ENCODE measurements at places on chromosomes 6 and 20.
A peak's percentile ranks its signal among the peaks of the same experiment; 100 is the strongest.

GRCh38 chr6:154637392-154637791 lies 95.8 kb upstream of the SCAF8 start:
- H3K36me3 ChIP-seq = no peaks in the 10 kb centered on the region
- H3K27me3 ChIP-seq = no peaks in the 10 kb centered on the region
- no peaks in the 10 kb centered on the region for H3K4me1 ChIP-seq
- no peak for DNase-seq

DNA sequence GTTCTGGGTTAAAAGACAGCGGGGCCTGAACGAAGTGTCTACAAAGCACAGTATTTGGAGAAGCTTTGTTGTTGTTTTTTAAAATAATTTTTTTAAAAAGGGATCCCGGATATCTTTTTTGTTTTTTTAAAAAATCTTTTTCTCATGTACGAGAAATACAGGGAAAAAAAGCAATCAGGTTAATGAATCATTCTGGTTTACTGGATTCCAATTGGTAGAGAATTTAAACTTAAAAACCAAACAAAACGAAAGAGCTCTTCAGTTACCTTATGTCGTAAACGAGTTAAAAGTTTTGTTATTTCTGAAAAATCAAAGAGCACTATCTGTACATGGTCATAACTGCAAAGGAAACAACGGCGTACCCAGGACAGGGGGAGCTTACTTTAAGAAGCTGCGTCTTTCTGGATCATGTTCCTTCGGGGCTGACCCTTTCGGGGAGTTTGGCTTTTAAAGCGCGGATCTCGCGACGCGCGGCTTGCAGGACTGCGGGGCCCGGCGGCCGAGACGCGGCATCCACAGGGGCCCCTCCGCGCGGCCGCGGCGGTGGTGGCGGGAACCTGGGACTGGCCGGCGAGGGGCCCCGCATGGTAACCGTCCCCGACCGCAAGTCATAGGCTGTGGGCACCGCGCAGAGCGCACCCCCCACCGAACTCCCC lies 927 bp downstream of the IL20RA start:
- peaks cover 17% of the 10 kb centered on the region for H3K27me3 ChIP-seq
- peak overlapping the region; percentile 67 for H3K4me3 ChIP-seq
- H3K27ac ChIP-seq = no peak overlapping the region
- peak; percentile 50 for DNase-seq
- no peaks in the 10 kb centered on the region for H3K36me3 ChIP-seq
- no peaks in the 10 kb centered on the region for H3K4me1 ChIP-seq

DNA sequence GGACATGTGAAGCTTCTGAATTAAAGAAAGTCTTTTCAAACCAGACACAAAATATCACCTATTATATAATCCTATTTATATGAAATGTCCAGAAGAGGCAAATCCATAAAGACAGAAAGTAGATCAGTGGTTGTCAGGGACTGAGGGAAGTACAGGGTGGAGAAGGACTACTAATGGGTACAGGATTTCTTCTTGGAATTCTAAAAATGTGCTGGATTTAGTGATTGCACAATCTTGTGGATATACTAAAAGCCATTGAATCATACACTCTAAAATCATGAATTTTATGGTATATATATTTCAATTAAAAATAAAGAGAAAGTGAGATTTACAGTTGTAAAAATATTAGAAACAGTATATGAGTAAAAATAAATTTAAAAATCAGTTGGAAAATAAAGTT lies 18.7 kb upstream of the MC3R start:
- H3K36me3 ChIP-seq = no peaks in the 10 kb centered on the region
- H3K27me3 ChIP-seq = no peaks in the 10 kb centered on the region
- peak; percentile 23 for DNase-seq
- H3K4me1 ChIP-seq = no peaks in the 10 kb centered on the region

DNA sequence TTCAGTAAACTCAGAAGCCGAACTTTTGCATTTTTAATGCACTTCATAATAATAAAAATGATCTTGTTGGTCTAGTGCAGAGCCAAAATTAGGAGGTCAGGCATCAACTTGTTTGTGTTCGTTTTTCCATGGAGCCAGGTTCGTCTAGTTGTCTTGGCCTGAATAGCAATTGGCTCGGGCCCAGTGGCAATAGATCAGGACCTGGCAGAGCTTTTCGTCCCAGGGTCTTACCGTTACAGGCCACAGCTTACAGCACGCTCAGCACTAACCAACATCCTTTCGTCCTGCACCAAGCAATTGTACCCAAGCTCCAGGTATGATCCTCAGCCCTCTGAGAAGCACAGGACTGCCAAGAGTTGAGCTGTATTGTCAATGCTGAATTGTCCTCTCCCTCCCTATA lies 240.5 kb upstream of the PLN start:
- H3K27ac ChIP-seq = no peak overlapping the region
- no peaks in the 10 kb centered on the region for H3K27me3 ChIP-seq
- no peak for DNase-seq
- no peak overlapping the region for H3K4me3 ChIP-seq
- no peaks in the 10 kb centered on the region for H3K36me3 ChIP-seq
- H3K4me1 ChIP-seq = no peaks in the 10 kb centered on the region

- no peaks in the 10 kb centered on the region for H3K27me3 ChIP-seq
- H3K4me3 ChIP-seq = no peak overlapping the region
- peaks cover 3% of the 10 kb centered on the region for H3K4me1 ChIP-seq
- no peak for DNase-seq
- H3K27ac ChIP-seq = no peak overlapping the region
Measured at GRCh38 chr6:69801225-69801624, 4.4 kb upstream of the LMBRD1 start.
